ENCODE measurements at places on chromosomes 7 and 10.

GRCh38 chr10:112390125-112390703 lies 16.3 kb downstream of the ACSL5 start:
- no peak for DNase-seq

GRCh38 chr7:39847227-39847626 lies 102.8 kb upstream of the CDK13 start:
- no peak for DNase-seq

DNA sequence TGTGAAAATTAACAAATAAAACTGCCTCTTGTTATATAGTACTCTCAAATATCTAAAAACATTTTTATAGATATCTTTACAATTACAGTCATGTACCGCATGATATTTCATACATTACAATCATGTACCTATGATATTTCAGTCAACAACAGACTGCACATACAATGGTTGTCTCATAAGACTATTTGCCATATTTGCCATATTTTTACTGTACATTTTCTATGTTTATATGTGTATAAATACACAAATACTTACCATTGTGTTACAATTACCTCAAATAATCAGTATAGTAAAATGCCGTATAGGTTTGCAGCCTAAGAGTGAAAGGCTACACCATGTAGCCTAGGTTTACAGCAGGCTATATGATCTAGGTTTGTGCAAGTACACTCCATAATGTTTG lies 336.0 kb upstream of the PCDH15 start:
- DNase-seq, result no peak

DNA sequence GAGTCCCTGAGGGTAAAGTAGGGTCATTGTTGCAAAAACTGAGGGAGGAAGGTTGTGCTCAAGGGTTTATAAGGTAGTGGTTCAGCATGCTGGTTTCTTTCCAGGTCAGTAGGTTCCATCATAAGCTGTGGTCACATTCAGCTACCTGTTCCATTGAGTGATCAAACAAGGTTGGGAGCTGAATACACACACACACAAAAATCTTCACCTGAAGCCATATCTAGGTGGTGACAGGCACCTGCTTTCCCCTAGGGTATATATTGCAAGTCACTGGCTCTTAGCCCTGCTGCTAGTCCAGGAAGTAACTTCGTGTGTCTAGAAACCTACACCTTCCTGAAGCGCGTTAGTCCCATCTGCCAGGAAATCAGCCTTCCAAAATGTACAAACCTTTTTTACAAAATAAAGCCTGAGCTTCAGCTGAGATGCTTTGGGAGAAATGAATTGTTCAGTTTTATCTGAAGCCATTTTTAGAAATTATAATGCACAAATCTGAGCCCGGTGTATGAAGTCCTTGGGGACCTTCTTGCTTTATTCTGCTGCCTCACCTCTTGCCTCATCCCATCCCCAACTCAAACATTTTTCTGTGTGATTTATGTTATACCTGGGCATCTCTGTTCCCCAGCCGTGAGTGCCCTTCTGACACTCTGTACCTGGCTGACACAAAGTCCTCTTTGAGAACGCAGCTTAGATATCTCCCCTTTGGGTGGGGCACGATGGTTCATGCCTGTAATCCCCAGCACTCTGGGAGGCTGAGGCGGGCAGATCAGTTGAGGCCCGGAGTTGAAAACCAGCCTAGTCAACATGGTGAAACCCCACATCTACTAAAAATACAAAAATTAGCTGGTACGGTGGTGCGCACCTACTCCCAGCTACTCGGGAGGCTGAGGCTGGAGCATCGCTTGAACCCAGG lies 10.6 kb upstream of the LAMTOR4 start:
- DNase-seq, result no peak

- DNase-seq, result no peak
These were observed 232.2 kb downstream of the TRIL start for GRCh38 chr7:28725911-28726310.

DNA sequence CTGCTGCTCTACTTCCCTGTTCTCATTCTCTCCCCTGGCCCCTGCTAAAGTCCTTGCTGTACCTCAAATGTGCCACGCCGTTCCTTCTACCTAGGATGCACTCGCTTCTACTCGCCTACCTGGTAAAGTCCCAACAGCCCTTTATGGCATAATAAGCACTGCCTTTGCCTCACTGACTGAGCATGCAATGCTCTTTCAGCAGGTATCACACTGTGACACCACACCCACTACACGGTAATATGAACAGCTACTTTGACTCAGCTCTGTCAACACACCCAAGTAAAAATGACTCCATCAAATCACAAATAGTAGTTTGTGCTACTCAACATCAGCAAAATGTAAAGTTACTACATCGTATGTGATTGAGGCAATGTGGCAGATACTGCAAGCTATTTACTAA lies 37.6 kb downstream of the FAM204A start:
- DNase-seq, result no peak

DNA sequence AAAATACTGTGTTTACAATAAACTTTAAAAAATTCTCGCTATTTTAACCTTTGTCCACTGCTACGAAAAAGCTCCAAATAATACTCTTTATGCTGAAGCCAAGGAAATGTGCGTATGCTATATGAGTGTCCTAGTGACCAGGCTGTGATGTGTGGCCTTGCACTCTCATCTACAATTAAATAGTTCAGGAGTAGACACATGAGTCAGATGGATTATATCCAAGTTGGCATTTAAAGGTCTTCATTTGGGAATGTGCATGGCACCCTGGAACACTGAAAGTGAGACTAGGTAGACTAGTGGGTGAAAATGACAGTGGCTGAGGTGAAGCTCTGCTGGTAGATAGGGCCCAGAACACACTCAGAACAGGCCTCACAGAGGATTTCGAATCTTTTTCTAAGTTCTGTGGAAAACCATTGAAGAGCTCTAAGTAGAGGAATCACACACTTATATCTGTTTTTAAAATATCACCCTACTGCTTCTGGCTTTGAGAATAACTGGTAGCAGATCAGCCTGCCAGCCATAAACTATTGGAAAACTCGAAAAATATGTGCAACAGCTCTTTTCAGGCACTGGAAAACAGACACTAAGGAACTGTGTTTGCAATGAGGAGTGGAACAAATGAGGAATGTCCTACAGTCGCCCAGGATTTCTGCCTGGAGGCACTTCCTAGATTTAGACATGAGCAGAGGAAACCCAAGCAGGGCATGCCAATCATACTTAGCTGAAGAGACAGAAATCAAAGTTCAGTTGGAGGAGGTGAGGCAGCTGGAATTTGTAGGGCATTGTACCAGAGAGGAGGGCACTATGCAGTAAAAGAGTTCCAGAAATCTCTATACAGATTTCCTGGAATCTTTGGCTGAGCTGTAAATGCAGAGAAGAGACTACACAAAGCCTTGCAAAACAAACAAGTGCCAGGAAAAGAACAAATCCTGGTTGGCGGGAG lies 603.8 kb upstream of the LRRTM3 start:
- DNase-seq, result peak; percentile 61

DNA sequence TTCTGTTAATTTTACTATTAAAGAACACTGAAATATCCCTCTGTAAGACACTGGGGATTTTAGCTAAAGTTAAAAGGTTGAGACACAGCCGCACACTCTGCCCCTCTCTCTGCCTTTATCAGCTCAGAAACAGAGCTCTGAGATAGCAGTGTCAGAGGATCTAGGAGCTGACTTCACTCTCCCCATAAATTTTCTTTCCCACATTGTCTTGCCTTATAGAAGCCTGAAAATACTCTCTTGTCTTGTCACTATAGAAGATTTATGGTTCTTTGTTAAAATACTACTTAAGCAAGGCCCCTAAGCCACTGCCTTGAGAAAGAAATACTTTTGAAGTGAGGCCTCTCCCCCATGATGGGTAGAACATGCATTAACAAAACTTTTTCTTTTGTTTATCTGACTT lies 105.7 kb upstream of the C10orf90 start:
- DNase-seq, result no peak

DNA sequence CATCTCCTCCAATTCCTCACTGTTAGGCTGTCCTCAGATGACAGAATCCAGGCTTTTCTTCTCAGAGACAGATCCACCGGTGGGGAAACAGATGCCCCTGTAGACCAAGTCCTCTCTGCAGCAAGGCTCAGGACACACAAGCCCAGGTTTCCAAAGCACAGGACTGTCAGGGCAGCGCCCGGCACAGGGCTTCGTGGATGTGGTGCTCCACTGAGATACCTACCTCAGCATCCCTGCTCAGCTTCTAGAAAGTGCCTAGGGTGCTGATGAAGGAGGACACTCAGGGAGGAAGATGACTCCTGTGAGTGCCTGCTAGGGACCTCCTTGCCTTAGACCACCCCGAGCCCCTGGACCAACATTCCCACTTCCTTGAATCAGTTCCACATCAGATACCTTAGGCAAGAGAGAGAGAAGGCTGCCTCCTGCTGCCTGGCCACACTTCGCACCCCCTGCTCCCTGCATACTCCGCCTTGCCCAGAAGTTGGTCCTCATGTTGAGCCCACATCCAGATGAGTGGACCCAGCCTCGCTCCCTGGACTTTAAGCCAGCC lies 8.9 kb upstream of the RBP3 start:
- DNase-seq, result no peak

DNA sequence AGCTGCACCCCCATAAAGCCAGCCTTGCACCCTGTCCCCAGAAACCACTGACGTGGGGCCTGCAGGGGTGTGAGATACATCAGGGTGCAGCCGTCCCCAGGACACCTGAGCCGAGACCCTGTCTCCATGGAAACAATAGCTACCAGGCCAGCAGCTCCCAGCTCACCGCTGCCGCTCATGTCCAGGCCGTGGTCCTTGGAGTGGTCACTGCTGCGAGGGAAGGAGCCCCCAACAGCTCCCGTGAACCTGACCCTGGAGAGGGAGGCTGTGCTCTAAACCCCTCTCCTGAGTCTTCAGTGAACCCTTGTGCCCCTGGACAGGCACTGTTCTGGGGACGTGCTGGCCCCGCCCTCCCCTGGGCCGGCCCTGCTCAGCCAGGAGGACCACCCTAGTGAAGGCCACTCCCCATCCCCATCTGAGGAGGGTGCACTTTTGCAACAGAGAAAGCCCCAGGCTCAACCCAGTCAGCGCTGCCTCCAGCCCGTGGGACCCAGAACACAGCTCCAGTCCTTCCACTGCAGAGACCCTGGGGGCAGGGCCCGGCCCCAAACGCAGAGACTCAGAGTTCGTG lies 19.6 kb upstream of the INPP5A start:
- DNase-seq, result no peak

DNA sequence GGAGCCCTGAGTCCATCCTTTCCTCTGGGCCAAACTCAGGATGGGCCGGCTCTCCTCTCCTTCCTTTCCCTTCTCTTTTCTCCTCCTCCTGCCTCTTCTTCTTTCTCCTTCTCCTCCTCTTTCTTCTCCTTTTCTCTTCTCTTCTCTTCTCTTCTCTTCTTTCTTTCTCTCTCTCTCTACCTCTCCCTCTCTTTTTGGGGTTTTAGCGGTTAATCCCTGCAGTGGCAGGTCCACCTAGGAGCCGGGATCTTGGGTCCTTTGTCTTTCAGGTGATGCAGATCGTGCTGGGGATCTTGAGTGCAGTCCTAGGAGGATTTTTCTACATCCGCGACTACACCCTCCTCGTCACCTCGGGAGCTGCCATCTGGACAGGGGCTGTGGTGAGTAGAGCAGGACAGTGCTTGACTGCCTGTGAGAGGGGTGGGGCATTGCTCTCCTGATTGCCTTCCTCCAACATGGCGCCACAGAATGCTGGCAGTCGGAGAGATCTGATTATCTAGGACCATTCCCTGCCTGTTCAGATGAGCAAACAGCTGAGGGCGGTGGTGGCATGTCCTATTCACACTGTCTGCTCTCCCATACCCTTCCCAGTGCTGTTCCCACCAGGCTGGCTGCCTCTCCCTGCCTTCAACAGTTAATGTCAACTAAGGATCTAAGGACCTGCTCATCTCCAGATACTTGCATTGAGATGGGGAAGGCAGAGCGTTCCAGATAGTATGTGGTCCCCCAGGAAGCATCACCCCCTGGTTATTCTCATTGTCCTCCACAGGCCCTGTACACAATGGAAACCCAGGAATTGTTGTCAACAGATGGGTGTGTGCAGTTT lies 1.6 kb downstream of the TMEM176A start:
- no peak for DNase-seq

DNA sequence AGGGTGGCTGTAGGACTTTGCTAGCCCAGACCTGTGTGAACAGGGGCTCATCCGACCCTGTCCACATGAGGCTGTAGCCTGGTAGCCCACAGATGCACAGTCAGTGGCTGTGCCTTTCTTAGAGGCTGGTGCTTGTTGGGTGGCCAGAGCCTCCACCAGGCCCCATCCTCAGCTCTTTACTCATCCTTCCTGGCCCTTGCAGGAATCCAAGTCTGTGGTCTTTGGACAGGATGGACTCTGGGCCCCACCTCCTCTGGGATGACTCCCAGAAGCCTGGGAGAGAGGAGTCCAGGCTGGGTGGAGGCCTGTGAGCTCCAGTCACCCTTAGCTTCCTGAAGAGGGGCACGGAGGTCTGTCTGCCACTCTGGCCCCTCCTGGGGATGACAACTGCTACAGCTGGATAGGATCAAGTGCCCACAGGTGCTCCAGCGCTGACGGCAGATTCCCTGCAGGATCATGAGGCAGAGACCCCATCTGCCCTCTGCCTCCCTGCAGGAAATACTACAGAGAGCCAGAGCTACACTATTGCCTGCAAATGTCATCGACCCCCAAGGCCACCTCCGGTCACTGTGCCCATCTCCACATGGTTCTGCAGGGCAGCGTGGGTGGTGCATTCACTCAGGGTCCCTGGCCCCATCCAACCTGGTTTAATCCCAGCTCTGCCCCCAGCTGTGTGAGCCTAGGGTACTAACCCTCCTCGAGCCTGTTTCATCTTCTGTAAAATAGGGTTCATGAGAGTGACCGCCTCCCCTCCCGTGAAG lies 114.5 kb downstream of the PTPN20 start:
- no peak for DNase-seq

GRCh38 chr7:2082139-2082998 lies 150.4 kb downstream of the MAD1L1 start:
- no peak for DNase-seq

GRCh38 chr7:22884911-22885788 lies 62.5 kb upstream of the TOMM7 start:
- DNase-seq, result peak; percentile 15

DNA sequence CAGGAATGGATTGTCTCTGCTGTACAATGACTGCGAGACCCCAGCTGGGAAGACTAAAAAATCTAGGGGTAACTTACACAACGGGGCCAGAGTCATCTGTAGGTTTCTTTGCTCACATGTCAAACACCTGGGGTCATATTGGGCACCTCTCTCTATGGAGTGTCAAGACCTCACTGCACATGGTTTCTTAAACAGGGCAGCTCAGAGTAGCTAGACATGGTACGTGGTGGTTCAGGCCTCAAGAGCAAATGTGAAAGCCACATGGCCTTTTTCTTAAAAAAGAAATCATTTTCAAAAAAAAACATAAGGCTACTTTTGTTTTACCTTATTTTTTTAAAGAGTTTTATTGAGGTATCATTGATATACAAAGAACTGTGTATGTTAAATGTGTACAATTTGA lies 162.2 kb upstream of the ITGB1 start:
- DNase-seq, result no peak

DNA sequence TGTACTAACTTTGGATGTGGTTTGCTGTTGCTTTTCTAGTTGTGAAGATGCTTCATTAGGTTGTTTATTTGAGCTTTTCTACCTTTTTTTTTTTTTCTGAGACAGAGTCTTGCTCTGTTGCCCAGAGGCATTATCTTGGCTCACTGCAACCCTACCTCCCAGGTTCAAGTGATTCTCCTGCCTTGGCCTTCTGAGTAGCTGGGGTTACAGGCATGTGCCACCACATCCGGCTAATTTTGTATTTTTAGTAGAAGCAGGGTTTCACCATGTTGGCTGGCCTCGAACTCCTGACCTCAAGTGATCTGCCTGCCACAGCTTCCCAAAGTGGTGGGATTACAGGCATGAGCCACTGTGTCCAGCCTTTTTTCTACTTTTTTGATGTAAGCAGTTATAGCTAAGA lies 93.7 kb downstream of the ADAM22 start:
- no peak for DNase-seq

- no peak for DNase-seq
These were observed 63.1 kb upstream of the DUSP5 start for GRCh38 chr10:110434489-110435096.

All from COLO829 (cell line).